ENCODE measurements at places on chromosomes 3 and 15.
A peak's percentile ranks its signal among the peaks of the same experiment; 100 is the strongest.

GRCh38 chr15:37691911-37692310 lies 242.5 kb upstream of the TMCO5A start:
- DNase-seq, result no peak

DNA sequence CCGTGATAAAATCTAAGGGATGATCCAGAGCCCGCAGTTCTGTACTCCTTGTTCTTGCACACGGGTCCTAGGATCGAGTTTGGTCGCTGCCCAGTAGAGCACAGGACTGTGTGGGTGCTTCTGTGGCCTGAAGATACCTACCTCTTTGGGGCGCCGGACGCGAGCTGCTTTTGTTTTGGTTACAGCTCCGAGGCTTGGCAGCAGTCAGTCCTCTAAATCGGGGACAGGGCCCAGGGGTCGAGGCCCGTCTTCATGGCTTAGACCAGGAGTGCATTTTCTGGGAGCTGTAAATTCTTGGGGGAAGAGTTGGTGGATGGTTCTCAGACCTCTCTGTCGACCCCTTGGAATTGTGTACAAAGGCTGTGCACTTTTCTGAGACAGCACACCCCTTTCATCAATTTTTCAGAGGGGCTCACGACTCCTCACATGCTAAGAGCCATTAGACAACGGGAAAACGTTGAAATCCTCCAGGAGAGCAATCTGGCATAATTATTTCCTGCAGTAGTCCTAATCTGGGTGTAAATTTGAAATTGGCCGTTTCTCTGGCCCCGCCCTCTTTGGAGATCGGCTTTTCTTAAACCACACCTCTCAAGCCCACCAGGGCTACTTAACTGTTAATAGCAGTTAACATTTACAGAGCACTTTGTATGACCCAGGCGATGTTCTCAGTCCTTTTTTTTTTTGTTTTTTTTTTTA lies 928 bp downstream of the CEP97 start:
- peak; percentile 14 for DNase-seq

DNA sequence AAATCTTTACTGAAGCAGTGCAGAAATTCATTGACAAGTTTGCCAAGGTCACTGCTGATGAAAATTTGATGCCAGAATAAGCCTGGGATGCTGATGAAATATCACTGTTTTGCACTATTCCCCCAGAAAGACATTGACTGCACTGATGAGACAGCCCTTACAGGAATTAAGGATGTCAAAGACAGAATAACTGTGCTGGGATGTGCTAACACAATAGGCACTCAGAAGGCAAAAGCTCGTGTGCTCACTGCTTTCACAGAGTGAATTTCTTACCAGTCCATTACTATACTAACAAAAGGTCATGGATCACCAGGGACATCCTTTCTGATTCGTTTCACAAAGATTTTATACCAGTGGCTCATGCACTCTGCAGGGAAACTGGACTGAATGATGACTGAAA lies 69.4 kb downstream of the MCF2L2 start:
- no peak for DNase-seq

GRCh38 chr15:26864664-26865191 lies 2.1 kb upstream of the GABRA5 start:
- peak; percentile 35 for DNase-seq

DNA sequence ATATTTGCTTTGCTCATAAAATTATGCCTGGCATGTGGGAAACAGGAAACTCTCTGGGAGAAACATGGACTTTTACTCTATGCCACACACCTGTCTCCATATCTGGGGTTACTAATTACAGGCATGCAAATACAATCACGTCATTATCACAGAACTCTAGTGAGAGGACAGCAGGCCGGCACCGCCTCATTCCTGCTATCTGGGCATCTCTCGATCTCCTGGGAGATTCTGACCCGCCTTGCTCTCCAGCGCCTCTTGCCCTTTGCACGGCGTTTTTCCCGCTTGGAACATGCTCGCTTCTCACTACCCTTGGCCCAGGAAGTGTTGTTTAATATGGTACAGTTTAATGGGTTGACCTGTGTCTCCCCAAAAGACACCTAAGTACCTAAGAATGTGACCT lies 45.4 kb upstream of the PARL start:
- DNase-seq, result no peak

- no peak for DNase-seq
These were observed 203.8 kb upstream of the SEMA6D start for GRCh38 chr15:47513471-47513870.

- DNase-seq, result peak; percentile 8
These were observed 192.6 kb downstream of the PDZRN3 start for GRCh38 chr3:73432023-73432705.

Measured in NCI-H1092 (cell line).